ENCODE measurements at places on chromosomes 6 and 20. TPM values are rescaled to one million over a fixed set of nuclear protein-coding genes. Genes with fewer than 3 reads are reported as not detected.

GRCh38 chr6:140572129-140572528 is 1197.7 kb upstream of the CITED2 start:
- H3K4me1 ChIP-seq = peaks cover 9% of the 10 kb centered on the region
- H3K27me3 ChIP-seq = peaks cover 19% of the 10 kb centered on the region
- no peak for DNase-seq
- H3K4me3 ChIP-seq = no peak overlapping the region
- H3K27ac ChIP-seq = no peak overlapping the region
- no peaks in the 10 kb centered on the region for H3K36me3 ChIP-seq

GRCh38 chr6:107936162-107936909 is 21.7 kb downstream of the SEC63 start:
- peaks cover 34% of the 10 kb centered on the region for H3K36me3 ChIP-seq
- no peak overlapping the region for H3K27ac ChIP-seq
- no peak overlapping the region for H3K4me3 ChIP-seq
- no peaks in the 10 kb centered on the region for H3K27me3 ChIP-seq

The PRPH2 gene
- not detected for total RNA-seq

- H3K27ac ChIP-seq = peak overlapping the region; percentile 96
- DNase-seq = peak; percentile 96
- peaks cover 48% of the 10 kb centered on the region for H3K4me1 ChIP-seq
- peaks cover 49% of the 10 kb centered on the region for H3K36me3 ChIP-seq
- no peaks in the 10 kb centered on the region for H3K27me3 ChIP-seq
- peak overlapping the region; percentile 99 for H3K4me3 ChIP-seq
These were observed 704 bp upstream of the ZNF217 start for GRCh38 chr20:53594068-53595017.

GRCh38 chr20:54251096-54251495 is 43.2 kb downstream of the PFDN4 start:
- H3K36me3 ChIP-seq = no peaks in the 10 kb centered on the region
- no peaks in the 10 kb centered on the region for H3K4me1 ChIP-seq
- DNase-seq = no peak
- H3K4me3 ChIP-seq = no peak overlapping the region
- peaks cover 3% of the 10 kb centered on the region for H3K27me3 ChIP-seq

The PTPRT gene
- not detected for total RNA-seq

The PLEKHG1 gene
- total RNA-seq = 3.6 TPM

- H3K27me3 ChIP-seq = peaks cover 15% of the 10 kb centered on the region
- H3K36me3 ChIP-seq = no peaks in the 10 kb centered on the region
- peak; percentile 39 for DNase-seq
- H3K27ac ChIP-seq = no peak overlapping the region
These were observed 50.8 kb upstream of the NRN1 start for GRCh38 chr6:6057442-6058053.

GRCh38 chr6:25008707-25009392 is 73.1 kb upstream of the RIPOR2 start:
- H3K4me3 ChIP-seq = peak overlapping the region; percentile 20
- H3K27me3 ChIP-seq = no peaks in the 10 kb centered on the region
- peak overlapping the region; percentile 82 for H3K27ac ChIP-seq
- peaks cover 24% of the 10 kb centered on the region for H3K36me3 ChIP-seq

The SLC22A2 gene
- not detected for total RNA-seq

The SLC17A1 gene
- not detected for total RNA-seq

GRCh38 chr6:155306958-155307357 is 7.3 kb downstream of the TFB1M start:
- no peak overlapping the region for H3K4me3 ChIP-seq

- no peak for DNase-seq
- H3K4me3 ChIP-seq = no peak overlapping the region
- no peaks in the 10 kb centered on the region for H3K36me3 ChIP-seq
- H3K27me3 ChIP-seq = peaks cover 12% of the 10 kb centered on the region
These were observed 112.0 kb upstream of the PDE10A start for GRCh38 chr6:165774903-165775601.

DNA sequence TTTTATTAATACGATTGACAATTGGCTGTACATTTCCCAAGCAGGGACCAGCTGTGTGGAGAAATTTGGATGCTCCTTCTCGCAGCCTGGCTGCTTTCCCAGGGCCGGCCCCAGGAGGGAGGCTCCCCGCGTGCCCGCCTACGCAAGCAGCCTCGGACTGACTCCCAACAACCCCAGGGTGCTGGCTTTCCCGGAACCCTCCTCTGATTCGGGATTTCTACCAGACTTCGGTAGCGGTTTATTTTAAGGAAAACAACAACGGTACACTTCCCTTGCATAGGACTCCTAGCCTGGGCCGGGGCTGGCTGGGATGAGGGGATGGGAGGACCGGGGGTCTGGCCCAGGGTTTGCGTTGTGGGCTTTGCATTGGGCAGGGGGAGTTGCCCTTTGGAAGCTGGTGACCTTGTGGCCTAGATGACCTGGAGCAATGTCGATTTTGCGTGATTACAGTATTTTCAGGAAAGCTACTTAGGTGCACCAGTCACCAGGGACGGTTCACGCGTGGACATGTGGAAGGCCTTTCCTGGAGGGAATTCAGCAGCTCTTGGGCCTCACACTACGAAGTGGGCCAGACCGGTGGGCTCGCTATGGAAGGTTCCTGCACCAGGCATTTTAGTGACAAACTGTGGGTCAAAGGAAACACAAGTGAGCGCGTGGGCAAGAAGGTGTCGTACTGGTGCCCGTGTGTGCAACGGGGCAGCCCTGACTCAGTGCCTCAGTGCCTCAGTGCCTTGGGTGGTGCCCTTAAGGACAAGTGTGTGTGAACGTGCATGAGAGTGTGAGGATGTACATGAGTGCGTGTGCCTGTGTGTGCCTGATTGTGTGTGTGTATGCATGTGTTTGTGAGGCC is 20.7 kb upstream of the PHACTR3 start:
- no peaks in the 10 kb centered on the region for H3K36me3 ChIP-seq
- H3K4me3 ChIP-seq = no peak overlapping the region
- peaks cover 6% of the 10 kb centered on the region for H3K27me3 ChIP-seq
- no peak for DNase-seq

The SYCP2L gene
- 0.37 TPM for total RNA-seq

- DNase-seq = no peak
- H3K4me1 ChIP-seq = peaks cover 80% of the 10 kb centered on the region
- H3K36me3 ChIP-seq = peaks cover 70% of the 10 kb centered on the region
These were observed 188.0 kb upstream of the TAB2 start for GRCh38 chr6:149129371-149130077.

DNA sequence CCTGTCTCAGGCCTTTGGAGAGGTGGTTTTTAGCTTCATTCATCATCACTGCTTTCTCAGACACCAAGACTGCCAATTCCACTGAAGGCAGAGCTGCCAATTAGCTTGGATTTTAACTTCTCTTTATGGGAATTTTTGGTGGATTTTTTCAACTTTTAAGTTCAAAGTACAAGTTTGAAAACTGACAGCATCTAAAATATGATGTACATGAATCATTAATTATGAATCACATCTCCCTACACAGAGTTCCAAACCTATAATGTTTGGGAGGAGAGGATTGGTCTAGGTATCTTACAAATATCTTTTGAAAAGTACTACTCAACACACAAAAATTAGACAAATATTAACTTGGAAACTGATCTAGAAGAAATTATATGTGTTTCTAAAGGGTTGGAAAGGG is 25.5 kb downstream of the CNKSR3 start:
- no peak for DNase-seq
- no peaks in the 10 kb centered on the region for H3K36me3 ChIP-seq
- H3K4me1 ChIP-seq = no peaks in the 10 kb centered on the region
- H3K27ac ChIP-seq = no peak overlapping the region
- no peak overlapping the region for H3K4me3 ChIP-seq

The CCN6 gene
- total RNA-seq = not detected

GRCh38 chr6:136335736-136336363 is 46.2 kb upstream of the BCLAF1 start:
- no peak overlapping the region for H3K4me3 ChIP-seq
- no peaks in the 10 kb centered on the region for H3K36me3 ChIP-seq
- no peaks in the 10 kb centered on the region for H3K4me1 ChIP-seq
- DNase-seq = no peak

- no peaks in the 10 kb centered on the region for H3K4me1 ChIP-seq
- no peak overlapping the region for H3K4me3 ChIP-seq
- no peak overlapping the region for H3K27ac ChIP-seq
- H3K27me3 ChIP-seq = no peaks in the 10 kb centered on the region
- DNase-seq = no peak
These were observed 293.0 kb downstream of the ADGB start for GRCh38 chr6:146891615-146892265.

The CFB gene
- total RNA-seq = 0.37 TPM

The BANF2 gene
- total RNA-seq = not detected

The SMOC2 gene
- not detected for total RNA-seq

The MAS1 gene
- total RNA-seq = not detected

DNA sequence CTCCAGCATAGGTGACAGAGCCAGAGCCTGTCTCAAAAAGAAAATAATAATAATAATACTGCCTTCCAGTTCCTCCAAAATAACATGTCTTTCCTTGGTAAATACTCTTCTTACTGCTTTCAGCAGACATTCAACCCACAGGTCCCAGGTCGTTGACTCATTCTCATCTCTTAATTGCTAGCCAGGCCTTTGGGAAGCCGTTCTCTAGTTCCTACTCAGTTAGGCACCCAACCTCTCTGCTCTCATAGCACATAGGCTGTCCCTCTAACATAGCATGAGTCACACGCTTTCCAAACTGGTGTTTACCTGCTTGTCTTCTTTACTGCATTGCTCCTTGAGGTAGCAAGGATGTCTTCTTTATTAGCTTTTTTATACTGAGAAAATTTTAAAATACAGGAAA is 98.8 kb downstream of the LAMA2 start:
- H3K4me3 ChIP-seq = no peak overlapping the region
- no peaks in the 10 kb centered on the region for H3K27me3 ChIP-seq
- no peak for DNase-seq
- no peak overlapping the region for H3K27ac ChIP-seq

DNA sequence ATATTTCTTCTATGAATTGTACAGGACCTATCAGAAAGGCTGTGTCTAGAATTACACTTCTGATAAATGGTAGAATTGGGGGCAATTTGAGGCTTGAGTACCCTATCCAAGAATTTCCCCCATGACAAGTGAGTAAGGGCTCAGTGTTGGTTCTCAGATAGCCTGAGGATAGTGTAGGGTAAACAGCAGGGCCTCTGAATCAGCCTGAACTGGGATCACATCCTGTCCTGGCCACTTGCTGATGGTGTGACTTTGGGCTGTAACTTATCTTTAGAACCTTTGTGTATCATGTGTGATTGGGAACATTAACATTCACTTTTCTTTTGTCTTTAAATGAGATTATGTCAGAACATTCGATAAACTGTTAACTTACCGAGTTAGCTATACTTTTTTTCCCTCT is 151.0 kb downstream of the CLIC5 start:
- DNase-seq = no peak
- no peaks in the 10 kb centered on the region for H3K4me1 ChIP-seq
- H3K27me3 ChIP-seq = peaks cover 4% of the 10 kb centered on the region
- no peaks in the 10 kb centered on the region for H3K36me3 ChIP-seq
- no peak overlapping the region for H3K27ac ChIP-seq

The AURKA gene
- total RNA-seq = 73.6 TPM

The FAM83C gene
- total RNA-seq = not detected

- DNase-seq = no peak
- H3K27me3 ChIP-seq = peaks cover 7% of the 10 kb centered on the region
- no peak overlapping the region for H3K27ac ChIP-seq
- H3K36me3 ChIP-seq = no peaks in the 10 kb centered on the region
- H3K4me3 ChIP-seq = no peak overlapping the region
- no peaks in the 10 kb centered on the region for H3K4me1 ChIP-seq
These were observed 12.1 kb upstream of the PFDN4 start for GRCh38 chr20:54195483-54196472.

DNA sequence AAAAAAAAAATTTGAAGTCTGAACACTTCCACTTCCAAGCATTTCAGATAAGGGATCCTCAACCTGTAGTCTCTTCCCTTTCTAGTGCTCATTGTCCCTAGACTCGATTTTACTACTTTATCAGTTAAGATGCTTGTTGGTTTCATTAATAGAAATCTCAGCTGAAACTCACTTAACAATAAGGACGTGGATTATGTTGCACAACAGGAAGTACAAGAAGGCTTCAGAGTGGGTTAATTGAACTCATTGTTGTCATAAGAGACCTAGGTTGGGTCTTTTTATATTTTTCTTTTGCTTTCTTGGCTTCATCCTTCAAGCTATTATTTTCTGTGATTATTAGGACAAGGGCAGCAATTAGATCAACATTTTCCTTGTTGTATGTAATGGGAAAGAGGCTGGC is 175.2 kb downstream of the CDKAL1 start:
- no peak for DNase-seq
- H3K36me3 ChIP-seq = no peaks in the 10 kb centered on the region
- H3K4me3 ChIP-seq = no peak overlapping the region
- H3K4me1 ChIP-seq = peaks cover 21% of the 10 kb centered on the region

The SLC39A7 gene
- total RNA-seq = 34.8 TPM

The SYCP2 gene
- 7.6 TPM for total RNA-seq

GRCh38 chr6:166775180-166775922 is 148.3 kb upstream of the RPS6KA2 start:
- no peak overlapping the region for H3K4me3 ChIP-seq
- peaks cover 2% of the 10 kb centered on the region for H3K27me3 ChIP-seq
- peak overlapping the region; percentile 50 for H3K27ac ChIP-seq

- H3K4me1 ChIP-seq = peaks cover 14% of the 10 kb centered on the region
- no peaks in the 10 kb centered on the region for H3K27me3 ChIP-seq
- H3K4me3 ChIP-seq = no peak overlapping the region
- DNase-seq = no peak
- H3K27ac ChIP-seq = no peak overlapping the region
- H3K36me3 ChIP-seq = peaks cover 29% of the 10 kb centered on the region
These were observed 44.5 kb downstream of the ATG5 start for GRCh38 chr6:106281088-106281487.

The MAP3K7 gene
- total RNA-seq = 35.2 TPM

The CRIP3 gene
- total RNA-seq = 0.67 TPM

Measured in activated CD4-positive, alpha-beta T cell treated with anti-CD3 and anti-CD28 coated beads, Interleukin-2, amount 10 ng/mL, durations not matched to agents 7 days and 5 days (primary cell).